ENCODE measurements at places on chromosomes 7 and 10. TPM values are rescaled to one million over a fixed set of nuclear protein-coding genes. Genes with fewer than 3 reads are reported as not detected.

DNA sequence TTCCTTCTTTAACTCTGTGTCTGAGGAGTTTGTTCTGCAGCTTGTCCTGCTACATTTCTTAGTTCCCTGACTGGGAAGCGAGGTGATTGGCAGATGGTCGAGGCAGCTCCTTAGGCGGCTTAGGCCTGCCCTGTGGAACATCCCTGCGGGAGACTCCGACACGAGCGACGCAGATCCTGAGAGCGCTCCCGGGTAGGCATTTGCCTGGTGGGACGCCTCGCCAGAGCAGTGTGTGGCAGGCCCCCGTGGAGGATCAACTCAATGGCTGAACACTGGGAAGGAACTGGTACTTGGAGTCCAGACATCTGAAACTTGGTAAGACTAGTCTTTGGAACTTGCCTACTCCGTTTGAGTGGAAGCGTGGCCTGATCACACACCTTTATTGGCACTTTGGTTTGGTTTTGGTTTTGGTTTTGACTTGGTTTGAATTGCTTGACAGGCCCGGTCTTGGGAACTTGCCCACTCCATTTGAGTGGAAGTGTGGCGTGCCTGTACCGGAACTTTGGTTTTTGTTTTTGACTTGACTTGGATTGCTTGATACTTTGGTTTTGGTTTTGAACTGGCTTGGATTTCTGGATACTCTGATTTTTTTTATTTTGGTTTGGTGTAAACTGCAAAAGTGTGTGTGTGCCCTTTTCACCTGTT lies 42.6 kb downstream of the MAP3K8 start:
- no peaks in the 10 kb centered on the region for H3K4me1 ChIP-seq
- H3K27me3 ChIP-seq = no peaks in the 10 kb centered on the region
- no peak for DNase-seq
- no peaks in the 10 kb centered on the region for H3K36me3 ChIP-seq
- H3K27ac ChIP-seq = no peak overlapping the region

- no peaks in the 10 kb centered on the region for H3K4me1 ChIP-seq
- H3K4me3 ChIP-seq = no peak overlapping the region
- no peak for DNase-seq
- no peaks in the 10 kb centered on the region for H3K36me3 ChIP-seq
- H3K27me3 ChIP-seq = no peaks in the 10 kb centered on the region
- no peak overlapping the region for H3K27ac ChIP-seq
These were observed 133.3 kb downstream of the PFKFB3 start for GRCh38 chr10:6336016-6336415.

DNA sequence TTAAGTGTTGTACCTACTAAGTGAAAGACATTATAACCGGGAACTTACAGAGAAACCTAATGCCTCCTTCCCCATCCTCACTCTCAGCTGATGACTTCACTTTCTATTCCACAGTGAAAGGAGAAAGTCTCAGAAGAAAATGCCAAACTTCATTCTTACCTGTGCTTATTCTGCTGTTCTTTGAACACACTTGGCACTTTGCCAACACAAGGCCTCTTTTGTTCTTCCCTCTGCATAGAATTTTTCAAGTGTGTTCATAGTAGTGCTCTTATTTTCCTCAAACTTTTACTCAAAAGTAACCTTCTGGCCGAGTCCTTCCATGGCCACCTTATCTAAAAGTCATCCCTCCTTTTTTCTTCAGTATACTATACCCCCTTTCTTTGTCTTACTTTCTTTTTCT lies 59.4 kb upstream of the ETV1 start:
- no peaks in the 10 kb centered on the region for H3K27me3 ChIP-seq
- H3K4me1 ChIP-seq = no peaks in the 10 kb centered on the region
- H3K36me3 ChIP-seq = no peaks in the 10 kb centered on the region
- no peak overlapping the region for H3K27ac ChIP-seq
- no peak for DNase-seq

DNA sequence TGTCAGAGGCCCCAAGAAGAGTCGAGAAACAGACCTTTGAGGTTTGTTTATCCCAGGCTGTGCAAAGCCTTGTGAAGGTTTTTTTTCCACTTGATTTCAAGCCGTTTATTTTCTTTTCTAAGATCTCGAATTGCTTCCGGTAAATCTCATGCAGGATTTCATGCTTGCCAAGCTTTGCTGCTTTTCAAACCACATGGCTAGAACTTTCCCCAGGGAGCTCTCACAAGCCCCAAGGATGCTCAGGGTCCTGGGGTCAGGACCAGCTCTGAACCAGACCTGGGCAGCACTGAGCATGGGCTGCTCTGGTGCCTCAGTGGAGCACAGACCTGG lies 48.0 kb upstream of the AQP1 start:
- no peak overlapping the region for H3K4me3 ChIP-seq
- no peaks in the 10 kb centered on the region for H3K36me3 ChIP-seq
- H3K27ac ChIP-seq = no peak overlapping the region
- H3K27me3 ChIP-seq = no peaks in the 10 kb centered on the region
- no peak for DNase-seq

The UTF1 gene
- not detected for total RNA-seq

DNA sequence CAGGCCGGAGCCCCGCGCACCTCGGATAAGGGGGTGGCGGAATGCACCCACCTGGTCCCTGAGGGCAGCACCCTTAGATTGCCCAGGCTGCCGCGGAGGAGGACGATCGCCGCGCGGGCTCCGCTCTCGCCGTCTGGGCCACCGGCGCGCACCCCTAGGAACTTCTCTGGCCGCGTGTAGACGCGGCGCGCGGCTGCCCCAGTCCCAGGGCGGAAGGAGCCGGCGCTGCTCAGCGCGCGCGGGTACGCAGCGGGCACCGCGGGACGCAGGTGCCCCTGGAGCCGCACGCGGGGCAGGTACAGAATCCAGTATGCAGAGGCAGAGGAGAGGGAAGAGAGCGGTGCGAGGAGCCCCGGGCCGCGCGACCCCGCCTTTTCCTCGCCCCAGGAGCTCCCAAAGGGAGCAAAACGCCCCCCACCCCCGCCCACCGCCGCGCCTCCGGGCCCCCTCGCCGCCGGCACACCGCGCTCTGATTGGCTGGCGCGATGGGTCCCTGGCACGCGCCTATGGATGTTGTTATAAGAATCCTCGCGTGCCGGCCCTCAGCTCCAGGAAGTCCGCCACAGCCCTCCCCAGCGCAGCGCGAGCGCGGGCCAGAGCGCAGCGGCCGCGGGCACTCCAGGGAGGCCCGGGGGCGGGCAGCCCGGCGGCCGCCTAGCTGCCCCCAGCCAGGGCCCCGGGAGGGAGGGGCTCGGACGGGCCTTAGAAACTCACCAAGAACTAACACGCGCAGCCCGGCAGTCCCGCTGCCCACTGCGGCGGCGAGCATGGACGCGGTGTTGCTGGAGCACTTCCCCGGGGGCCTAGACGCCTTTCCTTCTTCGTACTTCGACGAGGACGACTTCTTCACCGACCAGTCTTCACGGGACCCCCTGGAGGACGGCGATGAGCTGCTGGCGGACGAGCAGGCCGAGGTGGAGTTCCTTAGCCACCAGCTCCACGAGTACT lies at the start of gene PTF1A:
TSS of gene PTF1A (plus strand) at position 549 of the 948 bp plus-strand sequence. CDS start at position 768, 219 bp downstream.
- H3K27me3 ChIP-seq = peaks cover 15% of the 10 kb centered on the region
- no peaks in the 10 kb centered on the region for H3K36me3 ChIP-seq
- H3K27ac ChIP-seq = no peak within 1 kb of the TSS
- H3K4me1 ChIP-seq = no peaks in the 10 kb centered on the region

The PDGFA gene
- total RNA-seq = 2.9 TPM

The CACNB2 gene
- 0.39 TPM for total RNA-seq

DNA sequence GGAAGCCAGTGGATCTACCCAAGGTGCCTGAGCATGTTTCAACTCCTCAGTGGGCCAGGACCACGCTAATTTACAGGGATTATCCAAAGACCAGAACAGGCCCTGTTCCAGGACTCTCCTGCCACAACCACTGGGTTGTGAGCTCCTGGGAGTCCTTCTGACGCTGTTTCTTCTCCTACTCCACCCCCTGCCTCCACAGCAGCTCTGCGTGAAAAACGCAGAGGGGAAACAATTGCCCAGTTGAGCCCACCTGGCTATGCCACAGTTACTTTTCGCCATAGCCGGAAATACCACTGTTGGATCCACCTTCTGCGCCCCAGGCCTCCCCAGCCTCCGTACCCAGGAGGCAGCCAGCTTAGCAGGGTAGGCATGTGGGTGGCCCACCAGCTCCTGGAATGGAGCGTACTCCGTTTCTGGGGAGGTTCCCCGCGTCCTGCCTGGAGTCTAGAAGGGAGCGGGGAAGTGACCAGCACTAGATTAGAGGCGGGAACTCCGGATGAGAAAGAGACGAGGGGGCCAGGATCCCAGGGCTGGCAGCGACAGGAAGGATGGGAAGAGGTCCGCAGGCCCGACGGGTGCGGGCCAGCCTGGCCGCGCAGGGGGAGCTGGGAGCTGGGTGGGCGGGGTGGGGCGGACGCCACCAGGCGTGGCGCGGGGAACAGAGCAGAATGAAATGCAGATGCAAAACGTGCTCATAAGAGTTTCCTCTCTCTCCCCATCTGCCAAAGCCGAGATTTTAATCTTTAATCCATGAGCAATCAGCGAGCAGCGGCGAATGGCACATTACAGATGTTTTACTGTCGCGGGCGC lies 32.1 kb upstream of the PAX2 start:
- H3K4me1 ChIP-seq = no peaks in the 10 kb centered on the region
- peaks cover 47% of the 10 kb centered on the region for H3K27me3 ChIP-seq
- no peaks in the 10 kb centered on the region for H3K36me3 ChIP-seq
- no peak overlapping the region for H3K4me3 ChIP-seq
- no peak overlapping the region for H3K27ac ChIP-seq
- DNase-seq = no peak

DNA sequence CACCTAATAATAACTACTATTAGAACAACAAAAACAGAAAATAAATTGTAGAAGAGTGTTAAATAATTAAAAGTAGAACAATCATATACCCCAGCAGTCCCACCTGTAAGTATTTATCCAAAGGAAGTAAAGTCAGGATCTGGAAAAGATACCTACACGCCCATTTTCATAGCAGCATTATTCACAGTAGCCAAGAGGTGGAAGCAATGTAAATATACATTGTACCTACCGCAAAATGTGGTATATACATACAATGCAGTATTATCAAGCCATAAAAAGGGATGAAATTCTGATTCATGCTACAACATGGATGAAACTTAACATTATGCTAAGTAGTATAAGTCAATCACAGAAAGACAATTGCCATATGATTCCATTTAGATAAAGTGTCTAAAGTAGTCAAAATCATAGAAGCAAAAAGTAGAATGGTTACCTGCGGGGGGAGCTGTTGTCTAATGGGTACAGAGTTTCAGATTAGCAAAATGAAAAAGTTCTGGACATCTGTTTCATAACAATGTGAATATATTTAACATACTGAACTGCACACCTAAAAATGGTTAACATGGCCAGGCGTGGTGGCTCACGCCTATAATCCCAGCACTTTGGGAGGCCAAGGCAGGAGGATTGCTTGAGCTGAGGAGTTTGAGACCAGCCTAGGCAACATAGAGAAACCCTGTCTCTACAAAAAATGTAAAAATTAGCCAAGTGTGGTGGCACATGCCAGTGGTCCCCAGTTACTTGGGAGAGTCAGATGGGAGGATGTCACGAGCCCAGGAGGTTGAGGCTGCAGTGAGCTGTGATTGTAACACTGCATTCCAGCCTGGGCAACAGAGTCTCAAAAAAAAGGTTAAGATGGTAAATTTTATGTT lies 6.0 kb upstream of the TMED4 start:
- H3K4me1 ChIP-seq = peaks cover under 1% of the 10 kb centered on the region
- no peak overlapping the region for H3K4me3 ChIP-seq
- no peaks in the 10 kb centered on the region for H3K36me3 ChIP-seq
- no peaks in the 10 kb centered on the region for H3K27me3 ChIP-seq
- DNase-seq = peak; percentile 85
- no peak overlapping the region for H3K27ac ChIP-seq

DNA sequence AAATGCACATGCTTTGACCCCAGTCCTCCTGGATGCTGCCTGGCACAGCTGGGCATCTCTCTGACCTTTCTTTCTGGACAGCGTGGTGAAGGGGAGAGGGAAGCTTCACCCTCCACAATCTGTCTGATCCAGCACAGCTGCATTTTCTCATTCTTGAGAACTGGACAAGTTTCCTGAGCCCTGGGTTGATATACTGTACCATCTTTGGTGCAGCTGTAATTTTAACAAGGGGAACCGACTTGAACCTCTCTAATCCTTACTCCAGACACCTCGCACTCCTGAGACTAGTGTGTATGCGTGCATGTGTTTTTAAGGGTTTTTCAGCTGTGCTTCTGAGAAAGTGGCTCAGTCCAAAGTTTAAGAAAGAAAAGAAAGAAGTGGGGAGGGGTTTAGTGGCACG lies 655.7 kb downstream of the INHBA start:
- no peak overlapping the region for H3K27ac ChIP-seq
- H3K36me3 ChIP-seq = no peaks in the 10 kb centered on the region
- no peaks in the 10 kb centered on the region for H3K4me1 ChIP-seq
- no peaks in the 10 kb centered on the region for H3K27me3 ChIP-seq

DNA sequence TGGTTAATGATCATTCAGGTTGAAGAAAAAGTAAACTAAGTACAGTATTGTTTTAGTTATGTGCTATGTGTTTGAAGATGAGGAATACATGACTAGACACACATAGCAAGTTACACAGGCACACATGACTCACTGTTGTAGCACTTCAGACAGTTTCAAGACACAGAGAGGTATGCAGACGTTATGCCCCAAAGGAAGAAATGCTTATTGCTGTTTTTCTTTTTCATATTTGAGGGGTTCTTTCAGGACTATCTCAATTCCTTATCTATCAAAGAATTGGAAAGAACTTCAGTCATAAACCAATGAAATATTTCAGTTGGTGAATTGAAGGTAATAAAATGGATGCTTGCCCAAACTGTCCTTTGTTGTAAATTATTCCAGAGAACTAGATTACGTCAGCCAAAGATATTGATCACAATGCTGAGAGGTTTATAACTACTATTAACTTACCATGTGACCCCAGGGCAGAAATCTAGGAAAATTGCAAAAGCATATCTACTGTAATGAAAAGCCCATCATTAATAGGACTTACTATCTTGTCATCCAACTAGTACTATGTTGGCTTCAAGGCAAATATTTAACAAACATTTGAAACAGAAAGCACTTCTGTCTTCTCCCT lies 61.2 kb upstream of the CAPZA2 start:
- H3K27ac ChIP-seq = no peak overlapping the region
- H3K4me1 ChIP-seq = no peaks in the 10 kb centered on the region
- DNase-seq = no peak
- peaks cover 2% of the 10 kb centered on the region for H3K27me3 ChIP-seq

DNA sequence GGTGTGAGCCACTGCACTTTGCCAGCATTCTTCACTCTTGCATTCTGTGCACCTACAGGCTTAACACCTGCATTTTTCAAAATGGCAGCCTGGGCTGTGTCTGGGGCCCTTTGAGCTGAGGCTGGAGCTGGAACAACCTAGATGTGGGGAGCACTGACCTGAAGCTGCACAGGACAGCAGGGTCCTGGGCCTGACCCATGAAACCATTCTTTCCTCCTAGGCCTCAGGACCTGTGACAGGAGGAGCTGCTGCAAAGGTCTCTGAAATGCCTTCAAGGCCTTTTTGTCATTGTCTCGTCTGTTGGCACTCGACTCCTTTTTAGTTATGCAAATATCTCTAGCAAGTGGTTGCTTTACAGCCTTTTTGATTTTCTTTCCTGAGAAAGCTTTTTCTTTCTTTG lies 82.3 kb downstream of the INPP5A start:
- H3K27ac ChIP-seq = no peak overlapping the region
- H3K36me3 ChIP-seq = no peaks in the 10 kb centered on the region
- H3K4me1 ChIP-seq = peaks cover 3% of the 10 kb centered on the region
- H3K4me3 ChIP-seq = no peak overlapping the region
- DNase-seq = no peak
- H3K27me3 ChIP-seq = no peaks in the 10 kb centered on the region

- H3K4me3 ChIP-seq = no peak overlapping the region
- H3K27me3 ChIP-seq = no peaks in the 10 kb centered on the region
- no peaks in the 10 kb centered on the region for H3K36me3 ChIP-seq
- DNase-seq = no peak
These were observed 1005.2 kb downstream of the CCSER2 start for GRCh38 chr10:85333594-85333993.

Measured in CD4-positive, CD25-positive, alpha-beta regulatory T cell (primary cell).